ENCODE measurements at places on chromosomes 6 and 20.
A peak's percentile ranks its signal among the peaks of the same experiment; 100 is the strongest.

DNA sequence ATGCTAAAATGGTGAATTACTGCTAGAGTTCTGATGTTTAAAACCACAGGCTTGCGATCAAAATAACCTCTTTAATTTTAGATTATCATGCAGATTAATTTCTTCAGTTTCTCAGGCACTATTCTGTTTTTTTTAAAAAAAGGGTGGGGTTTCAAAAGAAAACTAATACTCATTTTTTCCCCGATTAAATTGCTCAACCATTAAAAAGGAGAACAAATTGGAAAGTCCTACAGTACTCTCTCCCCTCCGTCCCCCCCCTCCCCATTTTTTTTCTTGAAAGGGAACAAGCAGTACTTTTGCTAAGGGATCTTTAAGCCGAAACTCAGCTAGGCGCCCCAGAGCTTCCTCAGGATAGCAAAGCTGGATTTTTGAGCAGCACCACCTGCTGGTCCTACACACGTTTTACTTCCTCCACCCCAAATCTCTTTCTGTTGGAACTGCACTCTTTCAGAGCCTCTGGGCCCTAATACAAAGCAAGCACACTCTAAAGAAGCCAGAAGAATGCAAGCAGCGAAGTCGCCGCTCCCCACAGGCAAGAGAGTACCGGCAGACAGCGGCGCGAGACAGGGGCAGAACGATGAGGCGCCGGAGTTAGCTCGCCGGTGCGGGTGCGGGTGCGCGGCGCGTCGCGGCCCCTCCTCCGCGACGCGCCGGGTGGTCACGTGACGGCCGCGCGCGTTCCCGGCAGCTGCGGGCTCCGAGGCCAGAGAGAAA lies at the start of gene RNF146:
TSS of gene RNF146 (plus strand) at position 687 of the 714 bp plus-strand sequence. CDS start 13,475 bp downstream, outside the sequence.
- DNase-seq = peak; percentile 77

- no peak for DNase-seq
Observed at GRCh38 chr6:108763931-108764579, 84.2 kb upstream of the ARMC2 start.

GRCh38 chr6:163612200-163612599 lies 197.7 kb downstream of the QKI start:
- DNase-seq = no peak

DNA sequence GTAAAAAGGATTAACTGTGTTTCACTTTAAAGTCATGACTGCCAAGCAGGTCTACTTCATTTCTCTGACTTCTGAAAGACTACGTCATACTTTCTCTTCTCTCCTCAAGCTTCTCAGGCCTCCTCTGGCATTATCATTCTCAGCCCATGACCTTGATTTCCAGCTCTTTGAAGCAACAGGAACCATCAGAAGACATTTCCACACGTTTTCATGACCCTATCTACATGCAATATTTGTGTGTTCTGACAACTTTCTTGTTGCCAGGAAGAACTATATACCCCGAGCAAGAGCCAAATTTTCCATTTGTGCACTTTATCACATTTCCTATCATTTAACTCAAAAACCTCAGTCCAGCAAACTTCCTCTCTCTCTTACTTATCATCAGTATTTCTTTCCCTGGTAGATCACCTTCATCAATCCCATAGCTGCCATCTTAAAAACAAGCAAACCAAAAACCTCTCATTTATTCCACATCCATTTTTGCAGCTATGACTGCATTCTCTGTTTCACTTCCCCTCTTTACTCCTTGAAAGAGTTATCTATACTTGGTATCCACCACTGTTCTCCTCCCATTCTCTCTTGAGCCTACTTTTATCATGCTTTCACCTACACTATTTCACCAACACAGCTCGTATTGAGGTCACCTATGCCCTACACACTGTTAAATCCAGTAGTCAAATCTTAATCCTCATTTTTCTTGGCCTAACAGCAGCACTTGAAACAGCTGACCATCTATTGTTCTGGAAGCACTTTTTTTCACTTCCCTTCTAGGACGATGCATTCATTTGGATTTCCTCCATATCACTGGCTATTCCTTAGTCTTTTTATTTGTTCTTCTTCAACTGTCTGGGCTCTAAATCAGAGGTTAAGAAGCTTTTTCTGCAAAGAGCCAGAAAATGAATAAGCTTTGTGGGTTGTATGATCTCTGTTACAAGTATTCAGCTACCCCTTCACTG lies 47.1 kb downstream of the STX7 start:
- no peak for DNase-seq

- no peak for DNase-seq
Observed at GRCh38 chr6:4496284-4496683, 279.9 kb upstream of the CDYL start.

DNA sequence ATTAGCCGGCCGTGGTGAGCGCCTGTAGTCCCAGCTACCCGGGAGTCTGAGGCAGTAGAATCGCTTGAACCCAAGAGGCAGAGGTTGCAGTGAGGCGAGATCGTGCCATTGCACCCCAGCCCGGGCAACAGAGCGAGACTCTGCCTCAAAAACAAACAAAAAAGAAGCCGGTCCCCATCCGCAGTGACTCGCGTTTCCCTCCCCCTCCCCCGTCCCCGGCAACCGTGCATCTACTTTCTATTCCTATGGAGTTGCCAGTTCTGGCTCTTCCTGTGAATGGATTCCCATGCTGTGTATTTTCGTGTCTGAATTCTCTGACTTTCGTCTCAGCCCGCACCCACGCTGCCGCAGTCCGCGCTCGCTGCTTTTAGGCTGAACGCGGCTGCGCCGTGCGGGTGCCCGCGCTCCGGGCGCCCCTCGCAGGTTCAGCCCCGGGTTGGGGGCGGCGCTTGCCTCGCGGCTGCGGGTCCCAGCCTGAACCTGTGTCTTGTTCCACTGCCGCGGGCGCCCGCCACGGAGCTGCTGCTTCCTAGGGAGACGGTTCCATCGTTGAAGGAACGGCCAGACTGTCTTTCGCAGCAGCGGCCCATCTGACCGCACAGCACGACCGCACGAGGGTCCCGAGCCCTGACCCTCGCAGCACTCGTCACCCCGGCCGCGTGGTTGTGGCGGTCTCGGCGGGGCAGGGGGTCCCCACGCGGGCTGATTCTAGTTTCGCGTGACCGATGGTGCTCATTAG lies 1.1 kb upstream of the MRGBP start:
- DNase-seq = peak; percentile 56

GRCh38 chr6:35049900-35050756 lies 91.0 kb downstream of the TCP11 start:
- DNase-seq = no peak

DNA sequence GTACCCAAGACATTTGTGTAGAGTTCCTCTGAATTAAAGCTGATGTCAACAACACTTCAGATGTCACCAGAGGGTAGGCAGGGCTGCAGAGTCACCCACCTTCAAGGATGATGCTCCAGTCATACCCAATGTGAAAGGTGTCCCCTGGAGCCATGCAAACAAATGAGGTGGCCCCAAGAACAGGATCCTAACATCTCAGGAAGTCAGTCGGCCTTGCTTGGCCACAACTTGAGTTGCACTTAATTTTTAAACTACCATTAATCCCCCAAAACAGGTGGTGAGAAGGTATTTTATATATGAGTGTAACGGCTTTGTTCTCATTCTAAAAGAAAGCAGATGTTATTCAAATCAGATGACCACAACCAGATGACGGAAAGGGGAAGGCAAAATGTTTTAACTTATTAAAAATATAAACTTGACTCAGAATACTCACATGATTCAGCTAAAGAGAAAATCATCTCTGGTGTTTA lies 21.1 kb upstream of the SERPINB1 start:
- peak; percentile 81 for DNase-seq

DNA sequence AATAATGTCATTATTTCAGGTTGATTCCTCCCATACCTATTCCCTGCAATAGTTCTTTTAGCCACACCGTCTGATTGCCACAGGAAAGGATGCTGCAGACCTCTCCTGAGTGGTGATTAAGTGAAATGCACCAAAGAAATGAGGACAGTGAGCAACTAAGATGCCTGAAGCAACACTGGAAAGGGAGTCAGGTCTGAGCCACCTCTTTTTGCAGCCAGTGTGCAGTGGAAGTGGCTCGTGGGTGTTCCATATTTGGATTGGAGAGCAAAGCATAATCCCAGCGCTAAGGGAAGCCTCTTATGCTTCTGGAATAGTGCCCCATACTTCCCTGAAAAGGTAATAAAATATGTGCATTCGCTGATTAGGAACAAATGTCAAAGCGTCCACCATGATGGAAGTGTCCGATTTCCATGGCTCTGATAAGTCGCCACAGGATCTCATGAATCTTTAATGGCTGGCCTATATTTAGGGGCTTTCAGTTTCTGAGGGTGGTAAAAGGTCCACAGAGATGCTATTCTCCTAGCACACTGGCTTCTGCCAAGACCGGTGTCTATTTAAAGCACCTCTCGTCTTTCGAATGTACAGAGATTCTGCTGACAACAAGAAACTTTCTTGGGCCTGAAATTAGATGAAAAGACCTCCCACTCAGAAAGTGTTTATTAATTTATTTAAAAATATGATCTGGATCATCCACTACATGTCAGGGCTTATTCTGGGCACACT lies 253.9 kb downstream of the SLC24A3 start:
- no peak for DNase-seq
